IMR-90 (cell line): ENCODE measurements at places on chromosomes 16 and 17. TPM values are rescaled to one million over a fixed set of nuclear protein-coding genes. Genes with fewer than 3 reads are reported as not detected.

- DNase-seq: no peak
- peaks cover 4% of the 10 kb centered on the region; the same call in 1 of the 2 replicates for H3K27me3 ChIP-seq
Measured at GRCh38 chr17:13920413-13920812, 148.9 kb upstream of the COX10 start.

Gene MT1M
- not detected in 2 replicates for total RNA-seq

Gene CCDC102A
- total RNA-seq: 5.4 and 5.6 TPM in 2 replicates

DNA sequence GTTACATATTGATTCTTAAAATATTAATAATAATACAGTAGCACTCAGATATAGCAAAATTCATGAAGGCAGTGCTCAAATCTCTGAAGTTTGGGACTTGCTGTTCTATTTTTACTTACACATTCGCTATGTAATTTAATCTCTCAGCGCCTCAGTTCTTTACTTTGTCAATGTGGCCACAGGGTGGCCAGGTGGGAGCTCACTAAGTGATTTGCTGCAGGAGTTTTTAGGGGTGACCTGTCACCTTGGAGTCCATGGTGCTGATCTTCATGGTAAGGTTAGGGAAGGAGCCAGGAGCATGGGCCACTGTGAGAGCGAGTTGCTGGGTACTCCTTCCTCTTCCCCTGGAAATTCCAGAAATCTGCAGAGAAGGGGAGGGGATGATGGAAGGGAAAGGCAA, 28.1 kb downstream of the VWA3A start:
- H3K27me3 ChIP-seq: peaks cover 3% of the 10 kb centered on the region; the same call in 1 of the 2 replicates
- DNase-seq: no peak
- H3K4me3 ChIP-seq: no peak overlapping the region
- no peaks in the 10 kb centered on the region for H3K4me1 ChIP-seq
- no peak overlapping the region for H3K27ac ChIP-seq

DNA sequence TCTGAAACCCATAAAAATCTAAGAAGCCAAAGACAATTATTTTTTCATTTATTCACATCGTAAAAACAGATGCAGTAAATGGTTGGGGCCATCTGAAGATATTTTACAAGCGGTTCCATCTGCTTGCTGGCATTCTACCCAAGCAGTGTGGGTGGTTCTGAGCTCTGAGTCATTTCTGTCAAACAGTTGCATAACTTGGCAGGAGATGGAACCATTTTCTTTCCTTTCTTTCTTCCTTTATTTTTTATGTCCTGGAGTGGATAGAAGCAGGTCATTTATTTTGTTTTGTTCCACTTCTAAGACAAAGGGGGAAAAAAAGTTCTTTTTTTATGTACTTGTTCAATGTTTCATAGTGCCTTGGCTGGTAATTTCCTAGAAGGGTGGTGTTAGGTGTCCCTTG, 1151.9 kb upstream of the GOT2 start:
- H3K36me3 ChIP-seq: no peaks in the 10 kb centered on the region
- no peak overlapping the region for H3K27ac ChIP-seq
- H3K4me3 ChIP-seq: no peak overlapping the region
- DNase-seq: peak; percentile 5

DNA sequence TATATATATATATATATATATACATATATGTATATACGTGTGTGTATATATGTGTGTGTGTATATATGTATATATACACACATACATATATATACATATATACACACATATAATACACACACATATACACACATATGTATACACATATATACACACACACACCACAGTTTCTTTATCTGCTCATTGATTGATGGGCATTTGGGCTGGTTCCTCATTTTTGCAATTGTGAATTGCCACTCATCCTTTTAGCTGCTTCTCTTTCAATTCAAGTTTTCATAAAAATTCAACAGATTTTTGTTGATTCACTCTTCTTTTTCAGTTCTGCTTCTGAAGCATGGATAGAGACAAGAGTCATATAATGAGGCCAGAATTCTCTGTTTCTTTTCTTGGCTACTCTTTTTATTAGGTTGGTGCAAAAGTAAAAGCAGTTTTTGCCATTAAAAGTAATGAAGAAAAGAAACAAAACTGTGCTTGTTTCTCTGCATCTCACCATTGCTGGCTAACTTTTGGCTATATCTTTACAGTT, 44.5 kb downstream of the SLFN5 start:
- H3K4me3 ChIP-seq: no peak overlapping the region
- H3K4me1 ChIP-seq: no peaks in the 10 kb centered on the region
- no peak for DNase-seq
- no peaks in the 10 kb centered on the region; the same call in 1 of the 2 replicates for H3K27me3 ChIP-seq
- no peaks in the 10 kb centered on the region for H3K36me3 ChIP-seq
- H3K27ac ChIP-seq: no peak overlapping the region

Gene SLC6A2
- total RNA-seq: not detected in 2 replicates

DNA sequence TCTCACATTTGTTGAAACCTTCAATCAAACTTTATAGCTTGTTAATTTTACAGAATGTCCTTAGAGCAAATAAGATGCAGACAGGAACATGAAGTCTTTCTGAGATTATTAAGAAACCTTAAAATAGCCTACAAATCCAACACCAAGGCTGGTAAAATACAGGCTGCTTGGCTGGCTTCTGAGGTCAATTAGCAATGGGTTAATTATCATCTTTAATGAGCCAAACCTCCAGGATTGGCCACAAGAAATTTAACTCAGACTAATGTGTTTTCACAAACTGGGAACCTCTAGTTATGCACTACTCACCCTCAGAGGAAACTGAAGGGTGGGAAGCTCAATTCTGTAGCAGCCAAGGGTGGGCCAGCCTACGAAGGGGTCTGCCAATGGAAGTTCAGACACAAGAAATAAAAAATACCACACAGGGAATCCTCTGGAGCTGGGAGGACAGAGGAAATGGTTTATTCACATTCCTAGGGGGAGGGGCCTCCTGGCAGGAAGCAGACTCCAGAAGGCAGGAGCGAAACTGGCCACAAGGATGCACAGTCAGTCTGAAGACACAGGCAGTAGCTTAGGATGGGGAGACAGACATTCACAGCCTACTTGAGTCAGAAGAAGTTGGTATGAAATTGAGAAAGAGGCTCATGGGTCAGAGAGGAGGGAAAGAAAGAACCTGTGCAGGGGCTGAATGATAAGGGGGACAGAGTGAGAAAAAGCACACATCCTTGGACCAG, 36.1 kb downstream of the HIC1 start:
- peaks cover 18% of the 10 kb centered on the region for H3K4me1 ChIP-seq
- no peaks in the 10 kb centered on the region; the same call in 1 of the 2 replicates for H3K36me3 ChIP-seq
- peak; percentile 97 for DNase-seq
- H3K27ac ChIP-seq: peak overlapping the region; percentile 79
- H3K27me3 ChIP-seq: no peaks in the 10 kb centered on the region
- H3K4me3 ChIP-seq: no peak overlapping the region

DNA sequence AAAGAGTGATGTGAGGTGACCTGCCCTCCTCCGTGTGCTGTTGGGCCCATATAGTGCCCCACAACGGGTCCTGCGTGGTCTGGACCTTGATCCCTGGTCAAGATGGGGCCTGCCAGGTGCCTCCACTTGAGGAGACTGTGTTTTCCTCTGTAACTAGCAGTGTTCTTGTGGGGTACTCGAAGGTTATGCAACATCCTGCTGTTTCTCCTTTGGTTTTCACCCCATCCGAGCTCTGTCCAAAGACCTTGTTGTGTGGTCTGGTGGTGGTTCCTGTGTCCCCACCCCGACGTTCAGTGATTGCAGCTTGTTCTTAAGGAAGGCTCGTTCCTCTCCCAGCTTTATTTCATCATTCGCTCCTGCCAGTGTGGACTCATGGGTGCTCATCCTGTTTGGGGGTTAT, 38.7 kb upstream of the ZNF750 start:
- no peaks in the 10 kb centered on the region for H3K27me3 ChIP-seq
- no peak overlapping the region for H3K27ac ChIP-seq
- no peak for DNase-seq
- H3K4me3 ChIP-seq: no peak overlapping the region
- H3K4me1 ChIP-seq: peaks cover 6% of the 10 kb centered on the region; the same call in 1 of the 2 replicates

GRCh38 chr16:72188541-72188940, 16.6 kb upstream of the PMFBP1 start:
- H3K27me3 ChIP-seq: no peaks in the 10 kb centered on the region
- H3K4me1 ChIP-seq: no peaks in the 10 kb centered on the region
- H3K27ac ChIP-seq: no peak overlapping the region
- no peaks in the 10 kb centered on the region for H3K36me3 ChIP-seq
- no peak for DNase-seq
- H3K4me3 ChIP-seq: no peak overlapping the region

Gene TPPP3
- 0.54 and 0.56 TPM in 2 replicates for total RNA-seq

Gene NLGN2
- total RNA-seq: 1.7 and 1.8 TPM in 2 replicates

DNA sequence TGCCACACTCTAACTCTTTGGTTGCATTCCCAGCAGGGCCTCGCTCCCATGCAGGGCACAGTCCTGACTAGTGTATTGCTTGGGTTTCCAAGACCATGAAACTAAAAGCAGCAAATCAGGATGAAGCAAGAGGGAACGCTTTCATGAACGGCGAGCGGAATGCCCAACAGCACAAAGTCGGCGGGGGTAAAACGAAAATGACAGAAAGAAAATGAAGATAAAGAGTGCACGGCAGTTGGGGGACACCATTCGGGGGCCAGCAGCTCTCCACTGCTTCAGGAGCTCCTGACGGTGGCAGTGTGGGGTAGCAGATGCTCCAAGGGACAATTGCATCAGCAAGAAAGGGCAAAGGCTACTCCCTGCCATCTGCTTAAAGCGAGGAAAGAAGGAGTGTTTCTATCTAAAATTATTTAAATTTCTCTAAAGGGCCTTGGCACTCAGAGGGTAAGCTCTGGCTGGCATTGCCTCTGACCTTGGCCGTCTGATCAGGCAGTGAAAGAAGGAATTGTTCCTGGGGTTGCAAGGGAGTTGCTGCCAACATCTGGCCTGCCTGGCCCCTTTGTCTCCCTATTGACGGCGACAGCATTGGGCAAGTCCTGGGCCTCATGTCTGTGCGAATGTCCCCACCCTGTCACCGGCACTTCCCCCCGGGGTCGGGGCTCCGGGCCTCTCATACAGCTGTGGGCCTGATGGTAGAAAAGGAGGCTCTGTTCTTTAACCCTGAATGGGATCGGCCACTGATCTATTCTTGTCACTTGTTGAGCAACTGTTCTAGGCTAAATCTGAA, 138.2 kb downstream of the CMIP start:
- peaks cover 13% of the 10 kb centered on the region for H3K4me1 ChIP-seq
- H3K27me3 ChIP-seq: no peaks in the 10 kb centered on the region
- H3K36me3 ChIP-seq: 0 out of 2 replicates have a peak, but pooled peaks cover 2% of the 10 kb centered on the region
- DNase-seq: no peak
- H3K27ac ChIP-seq: no peak overlapping the region

GRCh38 chr16:85302018-85302847, 190.0 kb upstream of the CIBAR2 start:
- peak; percentile 59 for DNase-seq
- H3K27ac ChIP-seq: no peak overlapping the region
- H3K4me3 ChIP-seq: no peak overlapping the region
- H3K4me1 ChIP-seq: peaks cover 17% of the 10 kb centered on the region
- H3K36me3 ChIP-seq: peaks cover 4% of the 10 kb centered on the region; the same call in 1 of the 2 replicates

- H3K4me3 ChIP-seq: no peak overlapping the region
- peaks cover 12% of the 10 kb centered on the region for H3K27me3 ChIP-seq
- no peaks in the 10 kb centered on the region for H3K36me3 ChIP-seq
- no peak for DNase-seq
- H3K4me1 ChIP-seq: peaks cover 2% of the 10 kb centered on the region
Measured at GRCh38 chr17:50518384-50519023, 10.3 kb downstream of the MYCBPAP start.

DNA sequence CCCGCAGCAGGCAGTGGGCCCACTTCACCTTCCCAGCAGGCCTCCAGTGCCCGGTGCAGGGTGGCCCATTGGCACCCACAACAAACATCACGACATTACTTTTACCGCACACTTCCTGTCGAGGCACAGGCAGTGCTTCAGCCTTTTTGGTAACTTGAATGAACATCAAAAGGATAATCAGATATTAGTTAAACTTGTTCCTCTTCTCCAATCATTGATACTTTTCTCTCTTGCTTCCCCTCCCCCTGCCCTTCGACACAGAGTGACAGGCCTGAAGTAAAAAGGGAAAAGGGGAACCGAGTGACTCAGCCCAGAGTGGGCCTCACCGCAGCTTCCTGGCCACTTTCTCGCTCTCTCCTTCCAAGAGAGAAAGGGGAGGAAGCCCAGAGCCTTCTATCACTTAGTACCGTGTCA, 507.0 kb downstream of the MAF start:
- DNase-seq: no peak
- no peak overlapping the region for H3K27ac ChIP-seq
- no peaks in the 10 kb centered on the region for H3K36me3 ChIP-seq
- no peaks in the 10 kb centered on the region for H3K4me1 ChIP-seq
- H3K27me3 ChIP-seq: no peaks in the 10 kb centered on the region
- H3K4me3 ChIP-seq: no peak overlapping the region

Gene MAP1LC3B
- total RNA-seq: 23.5 and 25.3 TPM in 2 replicates

- H3K4me3 ChIP-seq: no peak overlapping the region
- peak; percentile 66 for DNase-seq
Measured at GRCh38 chr16:8583199-8583598, 7.1 kb downstream of the TMEM114 start.
